Liver (tissue), 10 donors: ENCODE measurements at places on chromosomes 1 and 21.

DNA sequence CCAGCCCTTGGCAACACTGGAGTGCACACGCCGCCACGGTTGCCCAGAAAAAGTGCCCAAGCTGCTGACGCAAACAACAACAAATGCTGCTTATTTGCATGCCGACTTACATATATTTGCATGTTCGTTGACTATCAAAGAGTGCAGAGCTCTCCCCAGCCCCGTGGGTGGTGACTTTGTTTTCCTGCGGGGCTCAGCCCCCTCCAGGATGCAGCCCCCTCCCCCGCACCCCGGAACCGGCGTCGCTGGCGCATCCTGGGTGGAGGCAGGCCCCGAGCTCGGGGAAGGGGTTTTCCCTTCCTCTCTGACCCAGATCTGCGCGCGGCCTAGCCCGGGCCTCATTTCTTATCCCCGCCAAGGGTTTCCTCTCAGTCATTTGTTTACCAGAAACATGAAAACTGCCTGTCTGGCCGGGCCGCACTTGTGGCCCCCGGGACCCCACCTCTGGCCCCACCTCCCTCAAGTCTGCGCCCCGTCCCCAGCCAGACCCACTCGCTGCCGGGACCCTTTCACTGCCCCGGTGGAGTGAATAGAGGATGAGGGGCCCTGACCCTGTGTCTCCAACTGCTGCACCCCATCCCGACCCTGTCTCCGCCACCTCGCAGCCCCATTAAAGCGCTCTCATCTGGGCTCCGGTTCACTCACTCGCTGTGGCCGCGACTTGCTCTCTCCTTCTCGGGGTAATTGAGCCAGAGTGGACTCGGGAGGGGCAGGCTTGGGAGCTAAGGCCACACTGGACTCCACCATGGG, 5.5 kb downstream of the TNFRSF25 start:
- H3K4me1 ChIP-seq = peaks cover 1% of the 10 kb centered on the region
- no peaks in the 10 kb centered on the region for H3K27me3 ChIP-seq
- DNase-seq = no peak
- no peak overlapping the region for H3K4me3 ChIP-seq
- peaks cover 5% of the 10 kb centered on the region for H3K36me3 ChIP-seq
- no peak overlapping the region for H3K27ac ChIP-seq

DNA sequence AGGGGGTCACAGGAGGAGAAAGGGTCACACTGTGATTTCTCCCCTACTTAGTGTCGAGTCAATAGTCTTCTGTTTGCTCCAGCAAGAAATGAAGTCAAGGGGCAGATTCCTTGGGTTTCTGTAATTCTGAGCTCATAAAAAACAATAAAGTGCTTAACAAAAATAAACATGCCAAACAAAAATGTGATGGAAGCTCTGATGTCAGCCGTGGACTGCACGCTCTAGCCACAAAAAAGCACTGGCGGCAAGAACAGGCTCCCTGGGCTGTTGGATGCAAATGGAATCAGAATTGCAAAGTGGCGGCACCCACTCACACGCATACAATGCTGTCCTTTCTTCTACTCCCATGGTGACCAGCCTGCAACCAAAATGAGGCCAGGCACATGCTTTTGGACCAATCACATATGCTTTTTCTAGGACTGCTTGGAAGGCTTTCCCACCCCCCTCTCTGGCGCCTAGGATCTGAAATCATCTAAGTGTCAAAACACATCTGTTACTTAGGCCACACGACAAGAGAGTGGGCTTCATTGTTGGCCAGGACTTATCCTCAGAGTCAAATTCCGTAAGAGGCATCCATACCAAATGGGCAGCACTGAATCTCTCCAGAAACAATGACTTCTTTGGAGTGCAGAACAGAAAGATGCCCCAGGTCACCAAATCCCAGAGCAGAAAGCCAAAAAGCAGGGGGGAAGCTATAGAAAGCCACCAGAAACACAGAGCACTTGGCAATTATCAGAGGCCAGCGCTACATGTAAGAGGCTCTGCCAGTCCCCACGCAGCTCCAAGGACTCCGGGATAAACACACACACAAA, 9.2 kb downstream of the C1orf198 start:
- no peak overlapping the region for H3K27ac ChIP-seq
- no peaks in the 10 kb centered on the region for H3K27me3 ChIP-seq
- no peaks in the 10 kb centered on the region for H3K4me1 ChIP-seq
- no peaks in the 10 kb centered on the region for H3K36me3 ChIP-seq
- DNase-seq = no peak

- no peaks in the 10 kb centered on the region for H3K4me1 ChIP-seq
- no peaks in the 10 kb centered on the region for H3K27me3 ChIP-seq
- H3K27ac ChIP-seq = no peak overlapping the region
- no peak overlapping the region for H3K4me3 ChIP-seq
Observed at GRCh38 chr1:1361982-1362423, 3.6 kb upstream of the MXRA8 start.

GRCh38 chr1:228352677-228353481, 53.8 kb downstream of the TRIM11 start:
- no peaks in the 10 kb centered on the region for H3K4me1 ChIP-seq
- H3K4me3 ChIP-seq = no peak overlapping the region
- no peaks in the 10 kb centered on the region for H3K27me3 ChIP-seq

DNA sequence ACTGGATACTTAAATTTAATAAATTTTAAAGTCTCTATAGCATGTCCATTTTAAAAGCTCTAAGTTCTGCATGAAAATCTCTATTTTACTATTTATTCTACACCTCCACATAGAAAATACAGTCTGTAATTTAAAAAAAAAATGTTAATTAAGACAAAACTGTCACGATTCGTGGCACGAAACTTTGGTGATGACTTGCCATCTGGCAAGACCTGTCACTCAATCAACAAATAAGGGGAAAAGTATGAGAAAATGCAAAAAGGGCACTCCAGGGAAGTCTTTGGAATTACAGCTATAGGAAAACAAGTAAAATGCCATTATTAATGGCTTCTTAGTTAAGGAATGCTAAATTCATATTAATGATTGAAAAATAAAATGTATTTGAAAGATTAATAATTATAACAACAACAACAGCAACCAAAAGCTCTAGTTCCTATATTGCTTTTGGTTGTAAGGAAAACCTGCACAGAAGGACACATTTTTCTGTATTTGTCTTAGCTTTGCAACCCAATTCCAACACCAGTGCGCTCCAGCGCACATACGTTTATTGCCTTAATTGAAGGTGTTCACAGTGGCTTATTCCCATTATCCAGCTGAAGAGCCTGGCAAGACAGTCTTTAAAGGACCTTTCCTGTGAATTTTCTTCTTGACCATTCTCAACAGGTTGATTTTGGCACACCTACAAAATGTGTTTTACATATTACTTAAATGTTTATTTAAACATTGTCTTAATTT, 107.8 kb downstream of the PLPPR5 start:
- no peaks in the 10 kb centered on the region for H3K27me3 ChIP-seq
- no peak overlapping the region for H3K4me3 ChIP-seq

DNA sequence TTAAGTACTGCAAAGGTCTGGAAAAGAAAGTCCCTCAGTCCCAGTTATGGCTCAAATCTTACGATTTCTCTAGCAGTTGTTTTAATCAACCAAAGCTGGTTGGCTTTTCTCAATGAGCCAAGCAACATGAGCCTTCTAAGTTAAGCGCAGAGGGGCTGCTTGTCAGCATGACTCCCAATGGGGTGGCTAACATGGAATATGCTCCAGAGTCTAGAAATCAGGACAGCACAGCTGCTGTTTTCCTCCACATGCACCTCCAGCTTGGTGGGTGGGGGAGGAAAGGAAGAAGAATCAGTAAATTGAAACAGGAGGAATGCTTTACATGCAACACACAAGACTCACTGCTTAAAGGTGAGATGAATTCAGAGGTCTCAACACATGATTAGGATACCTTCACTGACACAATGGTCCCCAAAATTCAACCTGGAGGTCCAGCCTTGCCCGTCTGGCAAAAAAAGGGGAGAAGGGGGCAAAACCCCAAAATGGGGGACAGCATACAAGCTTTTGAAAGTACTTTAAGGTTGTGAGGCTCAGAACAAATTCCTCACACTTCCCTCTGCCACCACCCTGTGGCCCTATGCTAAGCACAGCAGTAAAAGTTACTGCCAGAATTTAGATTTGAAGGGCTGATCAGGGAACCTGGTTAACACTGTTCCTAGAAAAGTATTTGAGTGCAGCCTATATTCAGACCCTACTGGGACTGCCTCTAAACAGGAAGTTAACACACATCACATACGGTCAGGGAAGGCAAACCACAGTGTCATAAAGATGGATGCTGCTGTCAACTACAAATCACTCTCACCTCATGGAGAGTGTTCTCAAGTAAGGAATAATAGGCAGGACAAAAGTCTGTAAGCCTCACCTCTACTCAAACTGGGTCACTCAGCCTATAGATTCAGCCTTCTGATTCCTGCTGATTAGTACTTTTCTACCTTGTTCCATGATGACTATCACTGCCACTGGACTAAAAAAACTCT, 2.6 kb downstream of the GATAD2B start:
- peaks cover 13% of the 10 kb centered on the region for H3K4me1 ChIP-seq
- no peak for DNase-seq
- peak overlapping the region; percentile 16 for H3K27ac ChIP-seq
- H3K4me3 ChIP-seq = no peak overlapping the region

GRCh38 chr1:203536980-203537455, 43.1 kb downstream of the OPTC start:
- H3K27me3 ChIP-seq = no peaks in the 10 kb centered on the region
- H3K4me3 ChIP-seq = no peak overlapping the region
- peaks cover 9% of the 10 kb centered on the region for H3K4me1 ChIP-seq
- peak overlapping the region; percentile 97 for H3K27ac ChIP-seq
- H3K36me3 ChIP-seq = no peaks in the 10 kb centered on the region
- peak; percentile 38 for DNase-seq

GRCh38 chr1:145991735-145992412, 4.5 kb downstream of the TXNIP start:
- DNase-seq = no peak
- H3K36me3 ChIP-seq = peaks cover 6% of the 10 kb centered on the region
- no peaks in the 10 kb centered on the region for H3K27me3 ChIP-seq
- H3K4me3 ChIP-seq = no peak overlapping the region

DNA sequence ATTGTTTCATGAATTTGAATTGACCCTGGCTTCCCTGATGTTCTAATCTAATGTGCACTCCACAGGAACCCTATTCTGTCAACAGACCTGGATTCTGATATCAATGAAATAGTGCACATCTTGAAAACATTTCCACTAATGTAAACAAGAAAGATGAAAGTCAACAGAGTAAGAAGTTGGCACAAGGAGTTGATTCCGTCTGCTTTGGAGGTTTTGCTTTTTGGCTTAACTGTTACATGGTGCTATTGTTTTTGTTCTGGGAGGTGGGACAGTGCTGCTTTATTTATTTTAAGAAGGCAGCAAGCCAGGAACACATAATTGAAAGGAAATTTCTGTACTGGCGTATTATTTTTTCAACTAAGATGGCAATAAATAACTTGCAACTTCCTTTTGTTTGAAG, 73.3 kb downstream of the LEPR start:
- no peak overlapping the region for H3K27ac ChIP-seq
- no peak for DNase-seq
- no peaks in the 10 kb centered on the region for H3K27me3 ChIP-seq
- H3K4me1 ChIP-seq = peaks cover 8% of the 10 kb centered on the region

GRCh38 chr1:151831605-151832004, at the start of gene RORC:
Gene RORC (minus strand): TSS chr1:151831802. CDS start chr1:151831764, 38 bp downstream.
- no peaks in the 10 kb centered on the region for H3K27me3 ChIP-seq
- peak within 1 kb of the TSS; percentile 90 for H3K4me3 ChIP-seq
- DNase-seq = no peak
- H3K27ac ChIP-seq = peak within 1 kb of the TSS; percentile 94

- H3K36me3 ChIP-seq = no peaks in the 10 kb centered on the region
- H3K27ac ChIP-seq = no peak overlapping the region
- peaks cover 16% of the 10 kb centered on the region for H3K4me1 ChIP-seq
- H3K4me3 ChIP-seq = no peak overlapping the region
- DNase-seq = peak; percentile 78
Observed at GRCh38 chr21:44892536-44893277, 19.2 kb upstream of the PTTG1IP start.

- no peaks in the 10 kb centered on the region for H3K4me1 ChIP-seq
- no peaks in the 10 kb centered on the region for H3K27me3 ChIP-seq
- H3K4me3 ChIP-seq = no peak overlapping the region
- DNase-seq = no peak
- H3K27ac ChIP-seq = no peak overlapping the region
Observed at GRCh38 chr1:182890927-182891610, 51.9 kb downstream of the DHX9 start.

DNA sequence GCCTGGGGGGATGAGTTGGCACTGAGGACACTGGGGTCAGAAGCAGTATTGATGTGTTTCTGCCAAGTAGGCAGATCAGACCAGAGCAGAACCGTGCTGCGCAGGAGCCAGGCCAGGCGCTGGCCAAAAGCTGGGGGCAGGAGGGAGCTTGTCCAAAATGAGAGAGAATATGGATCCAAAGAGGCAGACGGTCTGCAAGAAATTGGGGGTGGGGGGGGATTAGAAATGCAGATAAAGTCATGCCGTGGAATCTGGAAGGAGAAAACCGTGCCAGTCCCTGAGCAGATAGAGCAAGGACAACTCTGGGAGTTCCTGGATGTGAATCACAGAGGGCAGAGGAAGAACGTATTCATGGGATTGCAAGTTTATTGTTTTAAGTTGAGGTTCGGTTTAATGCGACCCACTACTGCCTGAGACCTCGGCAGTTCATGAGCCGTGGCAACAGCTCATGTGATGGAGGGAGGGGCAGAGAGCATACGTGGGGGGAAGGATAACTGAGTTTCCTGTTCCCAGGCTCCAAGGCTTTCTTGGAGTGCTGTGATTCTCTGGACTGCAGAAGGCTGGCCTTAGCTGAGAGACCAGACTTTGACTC, 224.0 kb downstream of the FGGY start:
- H3K36me3 ChIP-seq = peaks cover 8% of the 10 kb centered on the region
- H3K27me3 ChIP-seq = no peaks in the 10 kb centered on the region
- no peaks in the 10 kb centered on the region for H3K4me1 ChIP-seq
- no peak for DNase-seq
- H3K27ac ChIP-seq = peak overlapping the region; percentile 32

- H3K27me3 ChIP-seq = no peaks in the 10 kb centered on the region
- H3K36me3 ChIP-seq = no peaks in the 10 kb centered on the region
- H3K27ac ChIP-seq = no peak overlapping the region
- no peak overlapping the region for H3K4me3 ChIP-seq
Observed at GRCh38 chr1:211685823-211686222, 10.4 kb upstream of the NEK2 start.

DNA sequence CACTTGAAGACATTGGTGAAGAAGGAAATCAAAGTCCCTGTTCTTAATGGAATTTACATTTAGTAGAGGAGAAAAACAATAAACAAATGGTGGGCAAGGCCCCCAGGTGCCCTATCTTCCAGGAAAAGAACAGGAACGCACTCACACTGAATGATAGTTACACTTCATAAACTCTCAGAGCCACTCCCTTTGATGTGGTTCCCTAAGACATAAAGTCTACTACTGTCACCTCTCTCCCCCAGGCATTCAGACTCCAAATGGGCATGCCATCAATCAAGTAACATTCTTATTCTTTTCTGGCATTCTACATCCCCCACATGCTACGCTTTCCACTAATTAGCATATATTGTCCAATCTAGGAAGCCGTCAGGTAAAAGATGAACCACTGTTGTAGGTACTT, 36.6 kb upstream of the PIGC start:
- no peak for DNase-seq
- no peaks in the 10 kb centered on the region for H3K36me3 ChIP-seq
- H3K27ac ChIP-seq = no peak overlapping the region
- H3K27me3 ChIP-seq = no peaks in the 10 kb centered on the region
